ENCODE measurements at places on chromosomes 11 and 22.

DNA sequence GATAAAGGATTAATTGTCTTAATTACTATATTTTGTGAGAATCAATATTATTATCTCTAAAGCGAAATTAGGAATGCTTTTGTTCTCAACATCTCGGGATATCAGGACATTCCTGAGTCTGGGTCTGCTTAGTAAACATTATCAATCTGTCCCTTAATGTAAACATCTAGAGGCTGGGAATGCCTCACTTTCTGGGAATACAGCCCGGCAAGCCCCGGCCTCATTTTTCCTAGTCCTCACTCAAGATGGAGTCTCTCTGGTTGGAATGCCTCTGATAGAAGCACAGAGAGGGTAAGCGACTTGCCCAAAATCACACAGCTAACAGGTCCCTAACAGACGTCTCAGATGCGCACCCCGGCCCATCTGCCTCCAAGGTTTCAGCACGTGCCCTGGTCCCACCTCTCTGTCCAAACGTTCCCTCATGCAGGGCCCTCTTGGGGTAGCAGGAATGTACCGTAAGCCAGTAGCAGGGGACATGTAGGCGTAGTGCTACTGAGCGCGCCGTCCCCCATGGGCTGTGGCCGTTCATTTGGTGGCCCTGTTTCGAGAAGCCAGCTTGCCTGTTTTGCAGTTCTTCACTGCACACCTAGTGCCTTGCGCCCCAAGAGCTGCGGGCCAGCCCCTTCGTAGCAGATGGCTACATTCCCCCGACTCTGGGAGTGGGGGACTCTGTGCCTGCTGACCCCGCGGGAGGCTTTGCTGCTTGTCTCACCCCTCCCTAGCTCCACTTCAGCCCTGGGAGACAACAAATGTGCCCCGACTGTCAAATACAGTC is 62.2 kb upstream of the FADD start:
- H3K27me3 ChIP-seq, result peaks cover 83% of the 10 kb centered on the region
- no peak overlapping the region for H3K27ac ChIP-seq

GRCh38 chr22:19607192-19608002 is 83.2 kb upstream of the CLDN5 start:
- H3K27ac ChIP-seq, result no peak overlapping the region
- no peaks in the 10 kb centered on the region for H3K36me3 ChIP-seq
- no peak overlapping the region for H3K4me3 ChIP-seq
- H3K4me1 ChIP-seq, result no peaks in the 10 kb centered on the region
- no peaks in the 10 kb centered on the region for H3K27me3 ChIP-seq
- DNase-seq, result no peak

GRCh38 chr11:76834151-76834550 is 26.6 kb upstream of the ACER3 start:
- no peak overlapping the region for H3K27ac ChIP-seq
- H3K36me3 ChIP-seq, result no peaks in the 10 kb centered on the region
- H3K27me3 ChIP-seq, result no peaks in the 10 kb centered on the region

DNA sequence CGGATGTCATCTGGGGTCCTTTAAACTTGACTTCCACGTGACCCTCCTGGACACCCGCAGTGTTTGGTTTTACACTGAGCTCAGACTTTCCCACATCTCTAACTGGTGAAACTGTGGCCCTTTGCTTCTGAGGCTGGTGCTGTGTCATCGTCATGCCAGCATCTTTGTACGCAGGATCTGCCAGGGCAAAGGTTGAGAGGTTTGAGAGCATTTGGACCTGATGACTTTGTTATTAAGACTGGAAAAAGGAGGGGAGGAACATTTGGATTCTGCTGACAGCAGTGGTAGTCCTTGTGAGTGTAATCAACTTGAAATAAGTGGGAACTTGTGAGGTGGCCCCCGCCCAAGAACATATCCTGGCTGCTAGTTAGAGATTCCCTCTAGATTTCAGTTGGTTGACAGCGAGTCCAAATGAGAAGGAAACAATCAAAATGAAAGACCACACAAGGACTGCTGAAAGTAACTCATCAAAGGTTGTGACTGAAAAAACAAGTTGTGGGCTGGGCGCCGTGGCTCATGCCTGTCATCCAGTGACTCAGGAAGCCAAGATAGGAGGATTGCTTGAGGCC is 102.5 kb downstream of the KIAA1671 start:
- peaks cover 8% of the 10 kb centered on the region for H3K36me3 ChIP-seq
- no peak for DNase-seq
- no peaks in the 10 kb centered on the region for H3K4me1 ChIP-seq
- H3K27ac ChIP-seq, result no peak overlapping the region
- no peak overlapping the region for H3K4me3 ChIP-seq

DNA sequence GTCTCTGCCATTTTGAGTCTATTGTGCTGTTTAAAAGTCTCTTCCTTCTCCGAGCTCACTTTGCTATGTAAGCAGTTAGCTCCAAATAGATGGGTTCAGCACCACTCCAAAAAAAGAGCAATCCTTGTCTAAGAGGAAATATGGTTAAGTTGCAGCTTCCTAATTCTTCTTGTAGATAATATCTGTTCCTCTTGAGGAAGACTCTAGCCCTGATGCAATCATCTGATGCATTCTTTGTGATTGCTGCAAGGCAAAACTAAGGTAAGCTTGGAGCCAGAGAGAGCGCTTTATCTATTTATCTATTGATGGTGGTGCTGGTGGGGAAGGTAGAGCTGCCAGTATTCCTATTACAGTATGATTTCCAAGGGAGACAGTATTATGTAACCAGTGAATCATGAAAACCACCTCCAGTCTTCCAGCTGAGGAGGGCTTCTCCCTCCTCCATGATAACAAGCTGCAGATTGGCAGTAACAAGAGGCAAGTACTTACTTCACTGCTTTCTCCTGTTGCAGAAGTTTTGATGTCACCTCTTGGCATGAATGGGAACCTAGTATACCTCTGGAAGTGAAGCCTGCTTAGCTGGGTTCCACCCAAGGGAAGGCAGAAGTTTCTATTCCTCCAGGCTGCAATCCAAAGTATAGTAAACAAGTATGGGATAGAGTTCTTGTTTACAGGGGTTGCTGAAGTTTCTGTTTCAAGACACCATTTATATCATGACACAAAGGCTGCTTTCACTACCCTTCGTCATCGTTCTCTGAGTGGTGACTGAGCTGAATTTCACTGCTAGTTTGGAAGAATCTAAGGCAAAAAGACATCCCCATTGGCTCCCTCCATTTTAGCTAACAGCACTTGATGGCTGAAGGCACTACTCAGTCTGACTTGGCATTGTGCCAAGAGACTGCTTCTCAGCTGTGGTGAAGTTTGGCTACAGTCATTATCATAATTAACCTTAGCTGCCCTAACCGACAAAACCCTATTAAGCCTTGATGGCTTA is 49.7 kb downstream of the FDX1 start:
- peaks cover 3% of the 10 kb centered on the region for H3K4me1 ChIP-seq
- no peak overlapping the region for H3K27ac ChIP-seq
- H3K36me3 ChIP-seq, result no peaks in the 10 kb centered on the region

GRCh38 chr11:45267052-45267451 is 19.1 kb downstream of the SYT13 start:
- H3K4me3 ChIP-seq, result no peak overlapping the region
- no peaks in the 10 kb centered on the region for H3K36me3 ChIP-seq
- no peak overlapping the region for H3K27ac ChIP-seq
- peaks cover 6% of the 10 kb centered on the region for H3K27me3 ChIP-seq

DNA sequence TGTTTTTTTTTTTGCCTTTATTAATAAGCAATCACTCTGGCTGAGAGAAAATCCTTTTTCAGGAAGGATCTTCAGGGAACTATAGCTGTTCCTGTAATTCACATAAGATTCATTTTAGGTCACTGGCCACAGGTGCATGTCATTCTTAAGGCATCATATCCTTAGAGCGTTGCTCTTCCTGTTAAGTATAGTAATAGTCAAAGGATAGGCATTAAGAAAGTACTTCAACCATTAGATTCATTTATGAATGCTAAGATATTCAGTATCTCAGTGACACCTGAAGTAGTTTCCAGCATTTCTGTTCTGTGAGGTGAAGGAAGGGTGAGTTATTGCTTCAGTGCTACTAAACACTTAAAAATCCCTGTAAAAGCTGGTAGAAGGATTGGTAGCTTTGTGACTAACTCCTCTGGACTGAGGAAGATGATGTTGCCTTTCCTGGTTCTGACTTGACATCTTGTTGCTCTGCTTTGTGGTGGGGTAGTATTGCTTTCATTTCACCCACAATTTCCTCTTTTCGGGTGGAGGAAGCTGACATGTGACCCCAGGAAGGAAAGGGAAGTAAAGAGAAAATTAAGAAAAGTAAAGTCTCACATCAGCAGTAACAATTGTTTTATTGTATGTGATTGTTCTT is 34.7 kb downstream of the RNF169 start:
- H3K27ac ChIP-seq, result no peak overlapping the region
- H3K4me1 ChIP-seq, result no peaks in the 10 kb centered on the region
- DNase-seq, result no peak
- no peaks in the 10 kb centered on the region for H3K27me3 ChIP-seq
- no peaks in the 10 kb centered on the region for H3K36me3 ChIP-seq
- no peak overlapping the region for H3K4me3 ChIP-seq
